ENCODE measurements at places on chromosomes 11 and 22.

DNA sequence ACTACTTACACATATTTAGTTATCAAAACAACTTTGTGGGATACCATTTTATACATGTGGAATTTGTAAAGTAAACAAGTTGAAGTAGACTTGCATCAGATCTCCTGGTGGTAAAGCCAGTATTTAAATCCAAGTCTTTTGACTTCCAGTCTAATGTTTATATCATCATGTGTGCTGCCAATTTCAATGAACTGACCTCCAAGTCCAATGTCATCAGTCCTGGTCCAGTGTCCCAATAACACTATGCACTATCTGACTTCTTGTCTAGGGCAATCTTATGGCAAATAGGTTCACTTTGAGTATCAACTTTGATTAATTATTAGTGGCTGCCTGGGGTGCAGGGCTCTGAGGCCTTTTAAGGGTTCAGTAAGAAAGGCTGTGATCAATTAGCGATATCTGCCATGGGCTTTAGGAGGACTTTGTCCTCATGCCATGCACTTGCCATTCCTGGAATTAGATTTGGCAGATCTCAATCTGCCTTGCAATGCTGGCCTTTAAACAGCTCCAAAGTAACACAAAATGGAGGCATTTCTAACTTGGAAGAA lies 9.6 kb upstream of the PTS start:
- DNase-seq = no peak

- DNase-seq = no peak
These were observed 5.4 kb downstream of the ARAP1 start for GRCh38 chr11:72746821-72747220.

- DNase-seq = no peak
These were observed 89.2 kb upstream of the E2F8 start for GRCh38 chr11:19329970-19330369.

DNA sequence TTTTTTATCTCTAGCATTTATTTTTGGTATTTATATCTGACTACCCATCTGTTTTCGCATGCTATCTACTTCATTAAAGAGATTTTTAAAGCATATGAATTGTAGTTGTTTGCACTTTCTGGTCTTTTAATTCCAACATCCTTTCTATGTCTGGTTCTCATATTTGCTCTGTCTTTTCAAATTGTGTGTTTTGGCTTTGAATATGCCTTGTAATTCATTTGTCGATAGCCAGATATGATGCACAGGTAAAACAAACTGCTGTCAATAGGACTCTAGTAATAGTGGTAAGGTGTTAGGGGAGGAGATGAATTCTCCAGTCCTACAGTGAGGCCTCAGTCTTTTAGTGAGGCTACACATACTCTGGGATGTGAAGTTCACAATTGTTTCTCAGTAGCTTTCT lies 530.8 kb upstream of the CCDC179 start:
- DNase-seq = no peak

GRCh38 chr22:27312966-27313855 lies 488.3 kb downstream of the MN1 start:
- no peak for DNase-seq

DNA sequence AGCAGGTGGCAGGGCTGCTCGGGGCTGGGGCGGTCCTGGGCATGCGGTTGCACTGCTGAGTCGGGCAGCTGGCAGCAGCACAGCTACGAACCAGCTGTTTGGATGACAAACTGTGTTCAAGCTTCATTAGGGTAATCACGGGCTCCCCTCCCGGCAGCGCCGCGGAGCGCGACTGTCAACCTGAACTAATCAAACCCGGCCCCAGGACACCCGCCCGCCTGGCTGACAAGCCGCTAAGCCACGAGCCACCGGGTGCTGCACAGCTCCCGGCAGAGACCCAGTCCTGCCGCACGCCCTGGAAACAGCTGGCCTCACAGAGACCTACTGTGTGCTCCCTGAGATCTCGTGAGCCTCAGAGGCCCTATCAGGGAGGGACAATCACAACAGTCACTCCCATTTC lies 60.6 kb upstream of the TCF20 start:
- no peak for DNase-seq

DNA sequence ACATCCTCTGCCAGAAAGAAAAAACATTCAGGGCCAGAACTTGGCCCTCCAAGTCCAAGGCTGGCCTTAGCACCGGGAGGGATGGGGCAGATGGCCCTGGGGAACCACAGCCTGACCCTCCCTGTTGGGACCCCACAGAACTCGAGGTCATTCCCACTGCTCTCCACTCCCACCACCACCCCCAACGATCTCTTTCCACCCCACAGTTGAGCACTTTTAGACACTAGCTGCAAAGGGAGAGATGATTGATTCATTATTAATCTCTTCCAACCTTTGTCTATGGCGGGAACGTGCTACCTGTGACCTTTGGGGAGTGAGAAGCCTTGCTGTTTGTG lies 869.7 kb downstream of the BRD1 start:
- no peak for DNase-seq

All from T-helper 22 cell (primary cell).